ENCODE measurements at places on chromosomes 5 and 9.
A peak's percentile ranks its signal among the peaks of the same experiment; 100 is the strongest.

GRCh38 chr9:88535226-88536022 is 446 bp downstream of the NXNL2 start:
- DNase-seq, result no peak

GRCh38 chr5:26023361-26023760 is 1015.0 kb downstream of the CDH9 start:
- DNase-seq, result no peak

DNA sequence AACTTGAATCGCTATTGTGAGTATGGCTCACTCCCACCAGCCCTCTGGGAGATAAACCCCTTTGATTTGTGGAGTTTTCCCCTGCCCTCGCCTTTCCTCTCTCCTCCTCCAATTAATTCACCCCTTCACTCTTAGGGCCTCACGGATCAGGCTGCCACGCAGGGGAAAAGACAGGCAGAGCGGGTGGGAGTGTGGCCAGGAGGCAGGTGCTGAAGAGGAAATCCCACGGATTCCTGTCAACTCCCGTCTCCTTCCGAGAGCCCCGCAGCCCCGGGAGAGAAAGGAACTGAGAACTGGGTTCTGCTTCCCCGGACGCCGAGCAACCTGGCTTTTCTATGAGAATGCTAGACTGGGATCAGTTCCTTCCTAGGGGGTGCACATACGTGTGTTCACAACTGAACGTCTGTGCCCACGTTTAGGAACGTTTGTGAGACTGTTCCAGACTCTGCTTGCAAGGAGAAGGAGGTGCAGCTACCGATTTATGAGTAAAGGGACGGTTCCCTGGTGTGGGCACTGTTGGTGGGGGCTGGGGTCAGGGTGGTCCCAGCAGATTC is 314.5 kb upstream of the TLE4 start:
- DNase-seq, result peak; percentile 7

GRCh38 chr5:64861281-64861680 is 92.6 kb downstream of the CWC27 start:
- no peak for DNase-seq

DNA sequence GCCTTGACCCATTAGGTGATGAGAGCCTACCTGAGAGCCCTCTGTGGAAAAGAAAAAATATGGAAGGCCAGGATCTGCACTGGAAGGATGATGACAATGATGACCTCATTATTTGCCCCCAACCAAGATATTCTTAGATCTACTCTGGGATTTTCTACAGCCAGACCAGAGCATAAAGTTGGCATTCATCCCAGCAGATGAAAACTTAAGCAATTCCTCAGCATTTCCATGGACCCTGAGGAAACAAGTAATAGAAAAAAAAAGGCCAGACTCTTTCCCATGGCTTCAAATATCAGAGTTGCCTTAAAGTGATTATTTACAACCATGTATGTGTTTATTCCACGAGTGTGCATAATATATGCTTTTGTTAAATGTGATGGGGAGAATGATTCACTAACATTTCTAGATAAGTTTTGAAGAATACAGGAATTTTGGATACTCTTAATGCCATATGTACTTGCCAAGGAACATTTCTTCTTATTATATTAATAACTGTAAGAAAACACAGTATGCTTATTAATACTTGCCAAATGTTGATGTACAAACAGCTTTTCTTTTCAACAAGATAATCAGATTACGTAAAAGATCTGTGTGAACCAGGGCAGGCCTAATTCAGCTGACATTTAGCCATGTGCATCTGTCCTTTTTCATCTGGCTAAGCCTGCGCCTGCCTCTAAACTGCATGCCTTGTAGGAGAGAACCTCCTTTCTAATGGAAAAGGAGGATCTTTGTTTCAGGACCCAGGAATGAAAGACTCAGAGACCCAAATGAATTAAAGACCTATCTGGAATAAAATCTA is 94.8 kb downstream of the ARRDC3 start:
- peak; percentile 75 for DNase-seq

DNA sequence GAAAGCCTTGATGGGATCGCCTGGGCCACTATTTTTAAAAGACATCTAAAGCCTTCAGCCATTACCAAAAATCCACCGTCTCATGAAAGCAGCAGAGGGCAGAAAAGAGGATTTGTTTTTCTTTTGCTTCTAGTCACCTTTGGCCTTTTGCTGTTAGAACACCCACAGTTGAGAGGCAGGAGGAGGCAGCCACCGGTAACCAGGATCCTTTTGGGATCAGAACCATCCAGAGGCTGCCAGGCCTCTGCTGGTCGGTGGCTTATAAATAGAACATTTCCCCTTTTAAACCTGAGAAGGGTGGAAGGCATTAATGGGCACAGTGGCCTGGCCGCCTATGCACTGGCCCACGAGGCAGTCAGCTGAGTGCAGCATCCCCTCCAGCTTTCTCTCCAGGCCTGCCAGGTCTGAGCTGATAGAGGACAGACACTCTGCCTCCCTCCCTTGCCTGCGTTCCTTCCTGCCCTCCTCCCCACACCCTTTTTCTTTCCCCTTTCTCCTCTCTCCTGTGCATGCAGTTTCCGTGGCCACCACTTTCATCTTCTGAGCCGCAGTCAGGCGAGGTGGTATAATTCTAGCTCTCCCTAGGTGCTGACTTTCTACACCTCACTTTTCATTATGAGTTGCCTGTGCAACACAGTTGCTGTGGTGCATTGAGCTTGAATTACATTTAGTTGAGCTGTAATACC is 253.4 kb downstream of the ARHGAP26 start:
- no peak for DNase-seq

Data from fibroblast of skin of scalp (primary cell).